ENCODE measurements at places on chromosomes 16 and 17. TPM values are rescaled to one million over a fixed set of nuclear protein-coding genes. Genes with fewer than 3 reads are reported as not detected.

DNA sequence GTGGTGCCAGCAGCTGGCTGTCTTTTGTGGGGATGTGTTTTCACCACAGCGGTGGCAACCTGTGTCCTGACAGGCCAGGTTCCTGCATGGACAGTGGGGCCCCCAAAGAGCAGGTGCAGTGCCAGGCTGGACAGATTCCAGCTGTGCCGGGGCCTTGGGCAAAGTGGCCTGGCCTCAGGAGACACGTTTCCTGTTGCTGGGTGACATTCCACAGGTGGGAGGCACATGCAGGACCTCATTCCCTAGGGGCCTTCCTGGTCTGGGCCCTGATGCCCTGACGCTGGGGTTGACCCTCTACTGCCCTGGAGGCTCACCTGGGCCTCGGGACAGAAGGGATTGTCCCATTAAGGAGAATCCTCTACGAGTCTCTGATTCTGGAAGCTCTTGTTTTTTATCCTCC, 182.4 kb downstream of the RAB11FIP4 start:
- H3K36me3 ChIP-seq, result no peaks in the 10 kb centered on the region
- DNase-seq, result no peak
- no peak overlapping the region for H3K27ac ChIP-seq
- no peaks in the 10 kb centered on the region for H3K27me3 ChIP-seq

DNA sequence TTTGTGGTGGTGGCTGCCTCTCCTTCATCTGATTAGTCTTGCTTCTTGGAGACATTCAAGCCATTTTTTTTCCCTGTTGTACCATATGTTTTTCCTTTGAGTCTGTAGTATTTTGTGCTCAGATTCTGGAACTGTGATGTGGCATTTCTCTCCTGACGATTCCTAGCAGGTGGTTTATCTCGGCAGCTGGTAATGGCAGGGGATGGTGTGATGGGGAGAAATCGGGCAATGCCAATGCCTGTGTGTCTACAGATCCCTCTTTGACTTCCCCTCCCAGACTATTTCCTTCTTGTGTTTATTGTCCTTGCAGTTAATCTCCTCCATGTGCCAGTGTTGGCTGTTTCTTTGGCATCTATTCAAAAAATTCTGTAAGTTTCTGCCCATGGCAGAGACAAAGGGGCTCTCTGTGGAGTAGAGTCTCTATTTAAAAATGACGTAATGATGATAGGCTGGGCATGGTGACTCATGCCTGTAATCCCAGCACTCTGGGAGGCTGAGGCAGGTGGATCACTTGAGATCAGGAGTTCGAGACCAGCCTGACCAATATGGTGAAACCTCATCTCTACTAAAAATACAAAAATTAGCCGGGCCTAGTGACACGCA, 90.2 kb upstream of the ERCC4 start:
- DNase-seq, result no peak
- no peak overlapping the region for H3K4me3 ChIP-seq
- no peaks in the 10 kb centered on the region for H3K4me1 ChIP-seq
- no peaks in the 10 kb centered on the region for H3K36me3 ChIP-seq
- no peaks in the 10 kb centered on the region for H3K27me3 ChIP-seq

- no peak overlapping the region for H3K4me3 ChIP-seq
- no peaks in the 10 kb centered on the region for H3K36me3 ChIP-seq
- H3K27ac ChIP-seq, result no peak overlapping the region
- no peaks in the 10 kb centered on the region for H3K4me1 ChIP-seq
- no peak for DNase-seq
These were observed 628.3 kb upstream of the CDH8 start for GRCh38 chr16:62664566-62664965.

- H3K4me3 ChIP-seq, result no peak overlapping the region
- H3K27me3 ChIP-seq, result no peaks in the 10 kb centered on the region
- H3K4me1 ChIP-seq, result no peaks in the 10 kb centered on the region
- no peak overlapping the region for H3K27ac ChIP-seq
These were observed 32.7 kb downstream of the RBBP6 start for GRCh38 chr16:24572069-24572468.

- H3K4me1 ChIP-seq, result peaks cover 27% of the 10 kb centered on the region
- no peak overlapping the region for H3K4me3 ChIP-seq
- DNase-seq, result no peak
- H3K27me3 ChIP-seq, result peaks cover 8% of the 10 kb centered on the region
- no peak overlapping the region for H3K27ac ChIP-seq
These were observed 7.0 kb downstream of the MT2A start for GRCh38 chr16:56615353-56615752.

DNA sequence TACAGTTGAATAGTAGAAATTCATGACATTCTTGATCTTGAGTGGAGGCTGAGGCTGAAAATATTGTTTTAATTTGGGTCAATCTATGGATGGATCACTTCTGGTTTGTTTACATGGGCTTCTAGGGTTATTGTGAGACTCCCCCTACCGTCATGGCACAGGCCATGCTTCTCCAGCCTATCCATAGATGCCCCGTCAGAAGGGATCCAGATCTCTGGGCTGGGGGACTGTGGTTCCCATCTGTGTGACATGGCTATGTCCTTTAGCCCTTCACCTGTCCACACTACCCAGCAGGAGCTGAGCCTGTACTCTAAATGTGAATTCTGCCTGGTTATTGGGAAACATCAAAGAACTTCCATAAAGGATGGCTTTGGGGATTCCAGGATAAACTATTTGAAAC, 160.4 kb downstream of the ABCC12 start:
- H3K4me1 ChIP-seq, result no peaks in the 10 kb centered on the region
- no peaks in the 10 kb centered on the region for H3K27me3 ChIP-seq
- no peak overlapping the region for H3K27ac ChIP-seq
- no peaks in the 10 kb centered on the region for H3K36me3 ChIP-seq
- no peak overlapping the region for H3K4me3 ChIP-seq
- no peak for DNase-seq

DNA sequence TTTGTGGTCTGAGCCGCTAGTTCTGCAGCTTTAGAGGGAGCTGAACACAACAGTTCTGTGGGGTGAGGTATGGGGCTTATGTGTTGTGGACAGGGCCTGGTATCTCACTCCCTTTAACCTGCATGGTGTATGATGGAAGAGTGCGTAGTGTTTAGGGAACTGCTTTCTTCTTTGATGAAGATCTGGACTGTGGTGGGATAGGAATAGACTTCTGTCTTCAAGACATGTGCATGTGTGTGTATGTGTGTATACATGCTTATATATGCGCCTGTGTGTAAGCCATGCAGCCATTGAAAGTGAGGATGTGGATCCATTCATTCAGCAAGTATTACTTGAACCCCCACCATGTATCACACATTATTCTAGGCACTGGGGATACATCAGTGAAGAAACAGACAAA, 114.8 kb upstream of the TMEM97 start:
- H3K27me3 ChIP-seq, result no peaks in the 10 kb centered on the region
- H3K27ac ChIP-seq, result no peak overlapping the region
- no peak for DNase-seq
- no peaks in the 10 kb centered on the region for H3K36me3 ChIP-seq

HBA1 gene
- not detected for total RNA-seq

CRISPLD2 gene
- total RNA-seq, result 2.6 TPM

Data from CD4-positive, alpha-beta T cell (primary cell).